ENCODE measurements at places on chromosomes 5 and 9.

- no peak for DNase-seq
- peaks cover 29% of the 10 kb centered on the region for H3K4me1 ChIP-seq
- H3K27me3 ChIP-seq = no peaks in the 10 kb centered on the region
- H3K27ac ChIP-seq = no peak overlapping the region
Measured at GRCh38 chr5:39080168-39080567, 6.0 kb upstream of the RICTOR start.

DNA sequence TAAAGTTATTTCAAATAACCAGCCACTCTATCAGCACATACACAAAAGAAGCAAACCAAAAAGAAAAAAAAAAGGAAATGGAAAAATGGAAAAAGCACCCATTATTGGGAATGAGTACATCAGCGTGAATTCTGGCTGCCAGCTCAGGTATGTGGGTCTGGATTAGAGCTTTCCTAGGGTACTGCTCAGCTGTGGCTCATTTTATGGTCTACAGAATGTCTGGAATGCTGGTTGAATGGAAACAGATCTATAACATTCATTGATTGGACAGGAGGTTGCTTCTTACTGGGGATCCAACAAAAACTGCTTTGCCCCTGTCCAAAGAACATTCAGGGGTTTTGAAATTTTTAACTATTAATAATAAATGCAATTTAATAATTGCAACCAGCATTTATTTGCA is 3.9 kb upstream of the CAST start:
- DNase-seq = no peak
- peaks cover 32% of the 10 kb centered on the region for H3K4me1 ChIP-seq
- no peak overlapping the region for H3K27ac ChIP-seq

DNA sequence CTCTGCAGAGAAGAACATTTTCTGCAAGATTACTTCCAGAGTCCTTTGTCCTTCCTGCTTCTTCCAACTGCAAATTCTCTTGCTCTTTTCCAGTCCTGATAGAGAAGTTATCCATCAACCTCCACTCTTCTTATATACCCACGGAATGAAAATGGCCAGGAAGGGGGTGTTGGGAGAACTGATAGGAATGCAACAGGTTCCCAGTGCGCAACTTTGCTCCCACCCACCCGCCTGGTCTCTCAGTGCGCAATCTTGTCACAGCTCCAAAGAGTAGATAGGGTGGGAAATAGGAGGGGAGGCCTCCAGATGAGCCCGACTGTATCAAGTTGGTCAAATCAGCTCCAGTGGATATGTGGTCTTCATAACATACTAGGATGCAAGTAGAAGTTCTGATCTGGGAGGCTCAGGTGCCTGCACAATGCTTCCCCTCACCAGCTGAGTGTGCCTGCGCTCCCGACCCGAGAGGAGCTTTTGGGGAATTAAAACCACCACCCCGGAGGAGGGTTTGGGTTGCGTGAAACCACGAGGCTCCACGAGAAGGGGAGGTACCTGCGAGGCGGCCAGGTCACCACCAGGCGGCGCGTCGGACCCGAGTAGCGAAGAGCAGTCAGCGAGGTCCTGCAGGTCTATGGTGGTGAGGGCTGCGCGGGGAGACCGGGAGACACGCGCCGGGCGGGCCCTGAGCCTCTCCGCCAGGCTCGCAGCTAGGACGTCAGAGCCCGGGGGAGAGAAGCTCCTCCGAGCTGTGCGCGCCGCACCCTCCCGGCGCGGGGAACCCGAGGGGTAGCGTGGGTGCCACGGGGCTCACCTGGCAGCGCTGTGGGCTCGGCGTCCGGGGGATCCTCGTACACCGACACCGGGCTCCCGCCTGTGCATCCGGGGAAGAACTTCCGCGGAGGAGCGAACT is 835 bp downstream of the MCIDAS start:
- H3K36me3 ChIP-seq = no peaks in the 10 kb centered on the region
- peaks cover 42% of the 10 kb centered on the region for H3K4me1 ChIP-seq
- H3K27ac ChIP-seq = no peak overlapping the region
- H3K27me3 ChIP-seq = peaks cover 76% of the 10 kb centered on the region
- peak; percentile 38 for DNase-seq

DNA sequence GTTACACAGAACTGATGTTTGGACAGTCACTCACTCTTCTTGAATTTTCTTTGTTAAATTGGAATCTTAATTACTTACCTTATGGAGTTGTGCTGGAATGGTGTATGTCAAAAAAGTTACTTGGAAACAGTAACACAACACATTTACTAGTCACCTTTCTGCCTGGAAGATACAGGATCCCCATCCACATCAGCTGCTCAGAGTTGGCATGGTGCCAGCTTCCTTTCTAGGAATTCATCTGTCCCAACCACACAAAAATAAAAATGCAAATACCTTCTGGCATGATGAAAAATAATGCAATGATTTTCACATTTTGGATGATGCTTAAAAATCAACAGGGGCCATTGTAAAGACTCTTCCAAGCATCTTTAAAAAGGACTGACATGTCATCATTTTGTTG is 341.5 kb downstream of the TMEM38B start:
- H3K36me3 ChIP-seq = no peaks in the 10 kb centered on the region
- no peaks in the 10 kb centered on the region for H3K27me3 ChIP-seq
- no peaks in the 10 kb centered on the region for H3K4me1 ChIP-seq

DNA sequence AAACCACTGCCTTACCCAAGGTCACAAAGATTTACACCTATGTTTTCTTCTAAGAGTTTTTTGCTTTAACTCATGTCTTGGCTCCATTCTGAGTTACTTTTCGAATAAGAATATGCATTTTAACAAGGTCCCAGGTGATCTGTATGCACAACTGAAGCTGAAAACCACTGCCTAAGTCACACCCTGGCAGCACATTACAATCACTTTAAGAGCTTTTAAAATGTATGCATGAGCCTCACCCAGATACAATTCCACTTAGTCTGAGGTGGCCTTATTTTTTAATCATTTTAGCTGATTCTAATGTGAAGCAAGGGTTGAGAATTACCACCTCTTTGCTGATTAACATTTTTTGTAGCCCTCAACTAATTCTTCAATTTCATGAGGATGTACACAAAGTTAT is 29.5 kb downstream of the IDNK start:
- no peak for DNase-seq
- peaks cover 54% of the 10 kb centered on the region for H3K36me3 ChIP-seq
- H3K27me3 ChIP-seq = no peaks in the 10 kb centered on the region
- no peak overlapping the region for H3K27ac ChIP-seq

- no peaks in the 10 kb centered on the region for H3K36me3 ChIP-seq
- no peak overlapping the region for H3K4me3 ChIP-seq
- H3K4me1 ChIP-seq = no peaks in the 10 kb centered on the region
- DNase-seq = no peak
Measured at GRCh38 chr5:149002053-149002452, 60.8 kb downstream of the SH3TC2 start.

DNA sequence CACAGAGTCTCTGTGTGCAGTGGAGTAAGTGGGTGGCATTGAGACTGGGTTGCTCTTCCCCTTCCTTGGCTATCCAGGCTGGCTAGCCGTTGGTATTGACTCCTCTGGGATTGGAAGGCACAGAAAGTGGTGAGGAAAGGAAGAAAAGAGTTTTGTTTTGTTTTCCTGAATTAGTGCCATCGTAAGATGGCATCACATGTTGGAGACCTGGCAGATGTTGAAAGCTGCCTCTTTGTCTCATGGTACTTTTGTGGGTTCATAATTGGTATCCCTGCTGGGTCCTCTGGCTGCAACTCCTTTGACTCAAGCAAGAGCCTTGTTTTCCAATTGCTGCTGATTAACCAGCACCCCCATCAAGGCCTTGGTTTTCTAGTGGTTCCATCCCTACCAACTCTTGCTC is 293.8 kb downstream of the PDE4D start:
- no peaks in the 10 kb centered on the region for H3K27me3 ChIP-seq
- no peak overlapping the region for H3K4me3 ChIP-seq
- H3K36me3 ChIP-seq = no peaks in the 10 kb centered on the region
- peaks cover 21% of the 10 kb centered on the region for H3K4me1 ChIP-seq
- no peak for DNase-seq

DNA sequence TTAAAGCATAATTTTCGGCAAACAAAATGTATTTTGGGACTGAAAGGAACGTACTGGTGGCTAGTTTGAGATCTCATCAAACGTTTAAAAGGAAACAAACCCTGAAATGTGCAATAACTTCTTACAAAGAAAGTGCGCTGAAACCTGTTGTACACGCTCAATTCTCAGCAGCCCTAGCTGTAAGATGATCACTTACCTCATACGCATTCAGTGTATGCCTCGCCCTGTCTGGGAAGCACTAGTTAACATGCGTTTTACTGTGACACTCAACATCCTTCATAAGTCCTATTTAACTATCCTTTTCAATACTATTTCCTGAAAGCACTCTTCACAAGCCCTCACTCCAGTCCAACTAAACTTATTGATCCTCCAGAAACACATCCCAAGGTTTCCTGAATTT is 485.0 kb upstream of the EDIL3 start:
- H3K36me3 ChIP-seq = no peaks in the 10 kb centered on the region
- no peak overlapping the region for H3K4me3 ChIP-seq
- H3K27ac ChIP-seq = no peak overlapping the region
- DNase-seq = no peak
- H3K27me3 ChIP-seq = no peaks in the 10 kb centered on the region
- H3K4me1 ChIP-seq = no peaks in the 10 kb centered on the region

GRCh38 chr9:91560301-91560700 is 136.7 kb upstream of the NFIL3 start:
- H3K36me3 ChIP-seq = no peaks in the 10 kb centered on the region
- DNase-seq = no peak
- no peak overlapping the region for H3K27ac ChIP-seq
- no peak overlapping the region for H3K4me3 ChIP-seq

GRCh38 chr5:177545487-177546257 is 8.7 kb downstream of the FAM193B start:
- H3K4me3 ChIP-seq = no peak overlapping the region
- no peak for DNase-seq
- H3K4me1 ChIP-seq = peaks cover 8% of the 10 kb centered on the region
- no peak overlapping the region for H3K27ac ChIP-seq

GRCh38 chr5:139597134-139597533 is 36.0 kb downstream of the UBE2D2 start:
- DNase-seq = no peak
- H3K27me3 ChIP-seq = no peaks in the 10 kb centered on the region
- H3K36me3 ChIP-seq = peaks cover 26% of the 10 kb centered on the region
- no peak overlapping the region for H3K4me3 ChIP-seq
- peaks cover 50% of the 10 kb centered on the region for H3K4me1 ChIP-seq

DNA sequence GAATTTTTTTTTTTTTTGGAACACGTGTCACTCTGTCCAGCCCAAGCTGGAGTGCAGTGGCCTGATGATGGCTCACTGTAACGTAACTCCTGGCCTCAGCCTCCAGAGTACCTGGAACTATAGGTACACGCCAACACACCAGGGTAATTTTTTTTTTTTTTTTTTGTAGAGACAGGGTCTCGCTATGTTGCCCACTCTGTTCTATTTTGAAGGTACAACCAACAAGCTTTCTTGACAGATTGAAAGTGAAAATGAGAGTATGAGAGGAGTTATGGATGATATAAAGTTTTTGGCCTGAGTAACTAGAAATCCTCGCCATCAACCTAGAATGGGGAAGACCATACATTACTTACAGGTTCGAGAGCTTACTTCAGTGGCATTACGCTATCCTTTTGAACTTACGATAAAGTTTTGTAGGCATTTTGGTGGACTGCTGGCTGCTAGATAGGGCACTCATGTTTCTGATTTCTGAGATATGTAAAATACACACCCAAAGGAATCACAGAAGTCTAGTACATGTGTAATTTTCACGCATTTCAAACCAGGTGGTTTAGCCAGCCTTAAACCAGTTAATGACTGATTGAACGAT is 806 bp upstream of the CDC42SE2 start:
- peaks cover 46% of the 10 kb centered on the region for H3K4me1 ChIP-seq
- H3K27ac ChIP-seq = peak overlapping the region; percentile 96
- no peaks in the 10 kb centered on the region for H3K27me3 ChIP-seq
- peak overlapping the region; percentile 90 for H3K4me3 ChIP-seq
- peaks cover 21% of the 10 kb centered on the region for H3K36me3 ChIP-seq

DNA sequence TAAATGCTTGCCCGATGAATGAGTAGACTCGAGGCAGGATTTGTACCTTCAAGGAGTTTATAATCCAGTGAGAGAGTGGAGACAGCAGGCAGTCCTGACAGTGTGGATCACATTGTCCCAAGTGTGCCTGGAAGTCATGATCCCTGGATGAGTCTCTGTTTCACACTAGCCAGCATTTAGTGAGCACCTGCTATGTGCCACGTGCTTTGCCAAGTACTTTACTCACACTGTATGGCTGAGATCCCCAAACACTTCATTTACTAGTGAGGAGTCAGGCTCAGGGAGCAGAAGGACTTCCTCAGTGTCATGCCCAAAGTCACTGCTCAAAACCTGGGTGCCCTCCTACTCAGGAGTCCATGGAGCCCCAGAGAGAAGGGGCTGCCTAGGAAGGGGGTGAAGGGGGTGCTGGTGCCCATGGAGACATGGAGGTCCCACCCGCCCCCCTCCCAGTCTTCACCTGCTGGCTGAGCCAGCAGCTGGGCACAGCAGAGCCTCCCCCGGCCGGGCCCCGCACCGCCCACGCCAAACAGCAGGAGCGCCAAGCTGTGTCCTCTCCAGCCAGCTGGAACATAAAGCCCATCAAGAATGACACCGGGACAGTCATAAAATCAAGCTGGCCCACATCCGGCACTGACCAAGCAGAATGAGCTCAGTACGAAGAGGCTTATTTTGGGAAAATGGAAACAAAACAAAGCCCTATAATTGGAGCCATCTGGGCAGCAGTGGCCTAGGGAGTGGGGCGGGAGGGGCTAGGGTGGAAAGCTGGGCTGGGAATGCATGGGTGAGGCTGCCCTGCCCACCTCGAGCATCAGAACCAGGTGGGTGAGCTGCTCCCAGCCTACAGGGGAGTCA is 10.6 kb downstream of the LAMC3 start:
- H3K36me3 ChIP-seq = no peaks in the 10 kb centered on the region
- peaks cover 12% of the 10 kb centered on the region for H3K27me3 ChIP-seq
- no peak for DNase-seq
- no peak overlapping the region for H3K4me3 ChIP-seq
